ENCODE measurements at places on chromosomes 16 and 17.

DNA sequence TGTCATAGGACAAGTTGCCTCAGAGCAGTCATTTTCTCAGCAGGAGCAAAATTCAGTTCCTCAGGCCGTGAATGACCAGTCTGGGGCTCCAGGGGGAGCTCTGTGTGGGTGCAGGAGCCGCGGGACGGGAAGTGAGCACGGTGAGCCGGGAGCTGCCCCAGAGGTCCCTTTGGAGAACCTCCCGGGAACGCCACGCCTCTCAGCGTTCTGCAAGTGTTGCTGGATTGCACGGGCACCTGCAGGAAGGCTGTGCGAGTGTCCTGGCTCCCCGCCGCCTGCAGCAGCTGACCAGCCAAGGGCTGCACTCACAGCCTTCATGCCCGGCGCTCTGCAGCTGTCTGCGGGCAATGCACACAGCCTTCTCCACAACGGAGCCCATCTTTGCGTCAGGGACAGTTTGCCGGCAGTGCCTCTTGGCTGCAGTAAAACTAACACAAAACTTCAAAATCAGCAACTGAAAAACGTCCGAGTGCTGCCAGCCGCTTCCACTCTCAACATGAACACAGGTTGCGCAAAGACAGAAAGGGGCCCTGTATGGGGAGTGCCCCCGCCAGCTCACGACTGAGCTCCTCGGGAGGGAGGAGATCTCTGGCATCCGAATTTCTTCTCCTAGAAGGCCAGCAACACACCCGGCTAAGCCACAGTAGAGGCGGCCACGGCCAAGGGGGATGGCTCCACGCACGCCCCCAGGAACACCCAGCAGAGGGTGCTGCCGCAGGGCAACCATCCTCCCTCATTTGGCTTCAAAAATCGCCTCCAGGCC, 16.0 kb downstream of the NDUFAF8 start:
- DNase-seq = peak; percentile 77

- DNase-seq = no peak
These were observed 8.5 kb downstream of the SSTR5 start for GRCh38 chr16:1080801-1081733.

GRCh38 chr17:4420692-4421131, 13.0 kb upstream of the SPNS3 start:
- peak; percentile 69 for DNase-seq

GRCh38 chr17:48503747-48504146, 27.1 kb downstream of the HOXB1 start:
- peak; percentile 32 for DNase-seq

DNA sequence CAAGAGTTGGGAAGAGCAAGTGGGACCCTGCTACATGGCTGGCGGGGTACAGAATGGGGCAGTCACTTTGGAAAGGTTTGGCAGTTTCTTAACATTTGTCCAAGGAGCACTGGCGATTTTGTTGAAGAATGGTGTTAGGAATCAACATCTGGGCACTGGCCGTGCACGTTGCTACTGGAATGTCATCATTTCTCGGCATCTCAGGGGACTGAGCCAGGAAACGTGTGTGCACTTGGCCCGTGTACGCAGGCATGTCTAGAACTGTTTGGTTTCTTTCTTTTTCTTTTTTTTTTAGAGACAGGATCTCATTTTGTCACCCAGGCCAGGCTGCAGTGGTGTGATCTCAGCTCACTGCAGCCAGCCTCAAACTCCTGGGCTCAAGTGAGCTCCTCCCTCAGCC, 17.3 kb upstream of the FOXK2 start:
- DNase-seq = no peak

DNA sequence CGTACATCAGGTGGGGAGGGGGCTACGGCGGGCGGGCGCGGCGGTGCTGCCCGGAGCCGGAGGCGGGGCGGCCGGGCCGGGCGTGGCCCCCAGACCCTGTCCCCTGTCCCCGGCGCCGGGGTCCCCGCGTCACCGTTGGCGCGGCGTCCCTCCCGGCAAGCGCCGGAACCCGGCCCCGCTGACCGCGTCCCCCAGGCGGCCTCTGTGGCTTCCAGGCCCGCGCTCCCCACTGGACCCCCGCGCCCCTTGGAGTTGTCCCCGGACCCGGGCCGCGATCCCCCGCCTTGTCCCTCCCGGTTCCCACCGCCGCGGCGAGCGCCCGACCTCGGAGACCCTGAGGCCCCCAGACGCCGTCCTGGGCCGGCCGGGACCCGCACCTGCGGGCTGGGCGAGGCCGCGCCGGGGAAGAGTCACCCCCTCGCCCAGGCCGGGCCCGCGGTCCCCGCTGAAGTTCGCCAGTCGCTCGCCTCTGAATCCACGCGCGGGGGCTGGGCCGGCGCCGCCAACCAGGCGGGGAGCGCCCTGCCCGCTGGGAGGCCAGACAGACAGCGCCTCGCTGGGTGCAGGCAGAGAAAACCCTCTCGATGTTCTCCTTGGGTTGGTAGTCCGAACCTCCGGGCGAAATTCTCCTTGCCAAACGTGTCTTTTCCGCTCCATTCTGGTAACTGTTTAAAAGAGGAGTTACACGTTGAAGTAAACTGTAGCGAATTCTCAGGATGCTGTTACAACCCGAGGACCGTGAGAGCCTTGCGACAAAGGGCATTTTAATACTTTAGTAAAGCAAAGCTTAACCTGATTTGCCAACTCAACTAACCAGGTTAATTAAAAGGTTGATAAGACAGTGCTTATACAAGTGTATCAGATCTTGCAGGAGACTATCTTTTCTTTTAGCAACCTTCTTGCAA, 761 bp downstream of the GAN start:
- DNase-seq = peak; percentile 65

DNA sequence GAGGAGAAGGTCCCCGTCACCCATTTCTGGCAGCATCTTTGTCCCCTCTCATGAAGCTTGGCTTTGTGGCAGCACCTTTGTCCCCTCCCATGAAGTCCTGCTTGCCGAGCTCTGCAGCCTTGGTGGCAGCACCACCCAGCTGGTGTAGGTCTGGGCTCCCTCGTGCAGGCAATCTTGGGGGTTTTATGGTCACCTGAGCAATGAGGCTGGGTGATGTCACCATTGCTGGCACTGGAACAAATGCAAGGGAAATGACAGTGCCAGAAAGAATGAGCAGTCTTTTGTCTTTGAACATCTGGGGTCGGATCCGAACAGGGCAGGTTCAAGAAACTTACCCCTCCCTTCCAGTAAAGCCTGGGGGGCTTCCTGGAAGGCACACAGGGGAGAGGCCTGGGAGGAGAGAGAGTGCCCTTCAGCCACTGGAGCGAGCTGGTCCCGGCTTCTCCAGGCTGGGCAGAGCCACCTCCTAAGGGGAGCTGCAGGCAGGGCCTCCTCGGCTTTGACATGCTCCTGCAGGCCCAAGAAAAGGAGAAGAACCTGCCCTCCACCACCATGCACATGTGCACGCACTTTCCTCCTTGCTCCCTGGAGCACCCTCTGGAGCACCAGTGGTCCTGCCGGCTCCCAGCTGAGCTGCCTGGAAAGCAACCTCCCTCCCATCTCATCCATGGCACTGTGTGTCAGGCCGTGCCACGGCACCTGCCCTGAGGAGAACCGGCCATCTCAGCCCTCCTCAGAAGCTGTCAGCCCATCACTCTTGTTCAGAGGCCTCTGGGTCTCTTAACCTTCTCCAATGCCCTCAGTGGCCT, 16.0 kb downstream of the BTBD17 start:
- DNase-seq = no peak

DNA sequence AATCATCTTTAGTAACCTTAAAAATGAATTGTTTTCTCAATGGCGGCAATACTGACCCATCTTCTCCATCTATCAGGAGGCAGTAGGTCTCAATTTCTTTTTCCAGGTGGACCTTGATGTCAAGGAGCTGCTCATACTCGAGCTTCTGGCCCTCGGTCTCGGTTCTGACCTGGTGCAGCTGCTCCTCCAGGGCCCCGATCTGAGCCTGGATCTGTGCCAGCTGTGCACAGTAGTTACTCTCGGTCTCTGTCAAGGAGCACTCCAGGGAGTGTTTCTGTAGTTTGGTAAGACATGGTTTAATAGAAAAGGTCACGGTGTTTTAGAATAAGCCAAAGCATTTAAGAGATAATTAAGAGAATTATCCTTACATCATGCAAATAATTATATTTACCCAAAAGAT, 4.9 kb downstream of the KRT27 start:
- DNase-seq = no peak

DNA sequence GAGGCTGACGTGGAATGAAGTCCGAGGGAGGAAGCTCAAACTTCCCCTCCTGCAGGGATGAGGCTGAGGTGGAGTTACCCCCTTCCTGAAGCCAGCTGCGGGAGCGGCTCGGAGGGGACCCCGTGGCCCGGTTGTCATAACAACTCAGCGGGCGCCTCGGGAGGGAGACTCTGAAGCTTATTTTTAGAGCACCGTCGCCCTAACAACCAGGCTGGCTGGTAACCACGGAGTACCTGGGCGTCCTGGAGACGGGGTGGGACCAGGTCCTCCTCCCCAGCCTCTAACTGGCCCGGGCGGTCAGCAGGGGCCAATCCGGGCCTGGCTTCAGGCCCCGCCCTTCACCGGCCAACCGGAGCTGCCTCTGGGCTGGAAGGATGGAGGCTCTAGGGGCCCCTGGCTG, 27.7 kb downstream of the NECAB2 start:
- peak; percentile 40 for DNase-seq

DNA sequence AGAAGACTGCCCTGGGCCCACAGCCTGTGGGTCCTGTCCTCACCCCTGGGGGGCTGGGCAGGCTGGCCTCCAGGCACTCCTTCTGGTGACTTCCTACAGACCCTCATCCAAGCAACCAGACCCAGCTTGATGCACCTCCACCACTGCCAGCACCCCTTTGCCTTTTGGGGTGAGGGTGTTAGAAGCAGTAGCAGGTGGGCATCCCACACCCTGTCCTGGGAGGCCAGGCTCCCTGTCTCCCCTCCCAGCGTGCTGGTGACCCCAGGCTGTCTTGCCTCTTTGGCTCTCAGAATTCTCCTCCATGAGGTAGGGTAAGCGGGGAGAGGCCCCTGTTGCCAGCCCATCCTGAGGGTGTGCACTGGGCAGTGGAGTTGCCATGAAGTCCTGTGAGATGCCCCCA, 33.4 kb downstream of the B9D1 start:
- DNase-seq = no peak

DNA sequence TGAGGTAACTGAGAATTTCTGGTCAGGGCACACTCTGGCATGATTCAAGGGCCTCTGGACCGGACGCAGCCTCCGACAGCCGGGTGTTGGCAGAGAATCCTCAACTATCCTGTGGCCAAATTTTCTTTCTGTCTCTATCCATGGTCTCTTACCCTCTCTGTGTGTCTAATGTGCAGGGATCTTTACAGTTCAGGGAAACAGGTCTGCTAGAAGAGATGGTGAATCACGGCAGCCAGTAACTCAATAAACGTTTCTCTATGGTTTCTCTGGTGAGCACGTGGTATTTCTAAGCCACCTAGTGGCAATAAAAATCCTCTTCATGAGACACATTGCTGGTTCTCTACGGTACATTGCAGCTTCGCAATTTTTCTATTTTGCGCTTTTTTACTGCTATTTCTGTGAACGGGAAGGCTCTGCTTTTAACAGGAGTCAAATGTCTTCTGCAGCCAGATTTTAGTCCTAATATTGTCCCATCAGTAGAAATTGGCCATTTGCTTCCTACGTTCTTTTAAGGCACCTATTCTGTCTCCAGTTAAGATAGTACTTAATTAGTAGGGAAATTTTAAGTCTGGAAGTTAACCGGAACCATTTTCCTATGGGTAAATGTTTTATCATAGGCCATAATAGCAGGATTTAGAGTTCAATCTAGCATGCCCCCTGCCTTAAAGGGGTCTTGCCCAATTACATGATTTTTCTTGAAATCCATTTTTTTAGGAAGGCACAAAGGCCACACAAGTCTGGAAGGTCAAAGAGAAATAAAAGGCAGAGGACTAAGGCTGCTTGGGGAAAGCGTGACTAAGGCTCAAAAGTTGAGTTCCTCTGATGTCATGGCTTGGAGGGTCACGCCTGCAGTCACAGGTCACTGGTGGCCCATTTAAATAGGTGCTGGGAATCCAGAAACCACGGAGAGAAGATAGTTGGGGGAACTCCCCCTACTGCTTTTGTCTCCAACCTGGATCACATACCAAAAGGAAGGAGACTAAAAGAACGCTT, 31.5 kb downstream of the QPRT start:
- DNase-seq = peak; percentile 81

DNA sequence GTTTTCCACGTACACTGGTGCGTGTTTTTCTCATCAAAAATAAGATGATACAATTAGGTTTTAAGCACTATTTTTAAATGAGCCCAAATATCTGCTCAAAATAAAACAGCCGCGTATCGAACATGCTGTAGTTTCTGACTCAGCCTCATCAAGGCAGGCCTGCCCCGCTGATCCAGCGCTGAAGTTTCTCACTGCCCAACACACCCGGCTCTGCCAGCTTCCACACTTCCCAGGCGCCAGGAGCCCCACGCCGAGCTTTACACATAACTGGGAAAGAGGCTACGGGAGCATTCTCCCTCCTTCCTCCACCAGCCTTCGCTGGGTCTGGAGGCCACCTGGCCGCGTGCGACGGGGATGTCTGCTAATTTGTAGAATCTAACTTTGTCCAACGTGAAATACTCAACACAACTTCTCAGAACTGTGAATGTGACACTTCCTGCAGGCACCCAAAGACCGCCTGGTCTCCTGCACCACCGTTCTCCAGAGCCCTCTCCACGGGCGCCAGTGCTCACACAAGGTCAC, 42.1 kb downstream of the MAP1LC3B start:
- DNase-seq = no peak

DNA sequence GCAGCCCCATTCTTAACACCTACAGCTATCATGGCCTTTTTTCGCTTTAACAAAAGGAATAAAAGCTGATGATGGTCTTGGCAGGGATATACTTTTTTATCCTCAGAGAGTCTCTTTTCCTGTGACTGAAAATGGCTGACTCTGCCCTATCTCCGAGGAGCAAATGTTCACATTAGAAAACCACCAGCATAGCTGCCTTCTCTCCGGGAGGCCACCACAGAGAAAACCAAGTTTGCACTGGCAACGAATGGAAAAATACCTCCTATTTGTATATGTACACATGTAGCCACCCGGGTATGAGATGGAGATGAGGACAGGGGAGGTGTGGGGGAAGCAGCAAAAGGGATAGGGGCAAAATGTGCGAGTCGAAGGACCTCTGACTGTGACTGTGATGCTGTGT, 88.2 kb downstream of the STX8 start:
- DNase-seq = peak; percentile 36

DNA sequence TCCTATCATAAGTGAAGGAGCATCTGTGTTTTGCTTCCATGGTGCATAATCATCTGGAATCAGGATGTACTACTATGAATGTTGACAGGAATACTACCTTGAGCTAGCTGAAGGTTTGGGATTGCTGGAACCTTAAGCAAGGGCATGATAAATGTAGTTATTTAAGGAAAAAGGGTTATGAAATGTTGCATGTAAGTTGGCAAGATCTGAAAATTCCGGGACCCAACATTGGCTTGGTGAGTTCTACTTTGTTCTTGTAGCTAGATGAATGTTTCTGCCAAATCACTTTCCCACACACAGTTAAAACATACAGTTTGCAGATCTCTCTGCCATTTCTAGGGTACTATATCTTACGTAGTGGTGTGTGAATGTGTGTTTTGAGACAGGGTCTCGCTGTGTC, 13.6 kb downstream of the RHOT1 start:
- DNase-seq = no peak

DNA sequence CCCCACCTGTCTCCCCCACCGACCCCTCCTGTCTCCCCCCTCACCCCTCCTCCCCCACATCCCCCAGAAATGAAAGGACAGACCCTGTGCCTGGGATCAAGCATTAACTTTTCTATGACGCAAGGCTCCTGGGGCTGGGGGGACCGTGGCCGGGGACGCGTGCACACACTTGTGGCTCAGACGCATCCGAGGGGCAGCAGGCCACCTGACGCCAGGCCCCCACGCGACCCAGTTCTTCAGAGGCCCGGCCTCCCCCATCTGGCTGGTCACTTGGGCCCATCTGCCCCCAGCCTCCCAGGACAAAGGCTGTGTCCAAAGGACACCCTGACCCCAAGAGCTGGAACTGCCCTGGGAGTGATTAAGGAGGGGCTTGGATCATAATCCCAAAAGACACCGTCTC, 14.0 kb upstream of the PVALEF start:
- DNase-seq = no peak
